Renal cortex interstitium (tissue), 15 donors: ENCODE measurements at places on chromosomes 12 and 14. TPM values are rescaled to one million over a fixed set of nuclear protein-coding genes. Genes with fewer than 3 reads are reported as not detected.

DNA sequence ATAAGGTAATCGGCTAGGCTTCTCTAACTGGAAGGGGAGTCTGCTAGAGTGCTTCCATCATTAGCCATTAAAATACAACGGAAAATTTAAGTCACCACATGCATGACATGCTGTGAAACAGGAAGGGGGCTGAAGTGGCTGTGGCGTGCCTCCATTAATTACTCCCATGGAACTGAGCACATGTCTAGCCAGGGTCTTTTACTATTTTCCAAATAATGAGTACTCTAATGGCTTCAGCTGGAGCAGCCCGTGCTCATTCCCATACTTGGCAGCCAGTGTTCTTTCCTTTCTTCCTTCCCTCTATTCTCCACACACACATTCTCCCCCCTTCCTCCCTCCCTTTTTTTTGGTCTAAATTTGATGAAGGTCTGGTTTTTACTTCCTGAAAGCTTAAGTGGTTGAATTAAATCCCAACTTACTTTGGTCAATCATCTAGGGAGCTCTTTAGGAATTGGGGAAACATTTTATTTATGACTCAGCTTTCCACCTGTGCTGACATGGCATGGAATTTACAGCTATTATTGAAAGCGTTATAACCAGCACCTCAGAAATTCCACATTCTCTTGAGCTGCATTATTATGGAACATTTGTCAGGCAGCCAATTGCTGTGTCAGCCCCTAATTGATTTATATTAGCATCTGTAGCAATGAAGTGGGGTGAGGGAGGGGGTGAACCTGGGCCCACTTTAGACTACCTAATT lies 72.3 kb downstream of the LRIG3 start:
- no peak for DNase-seq

GRCh38 chr14:62662811-62663455 lies 382.3 kb downstream of the KCNH5 start:
- DNase-seq = no peak

- no peak for DNase-seq
These were observed 3.2 kb downstream of the SIX4 start for GRCh38 chr14:60720962-60721325.

DNA sequence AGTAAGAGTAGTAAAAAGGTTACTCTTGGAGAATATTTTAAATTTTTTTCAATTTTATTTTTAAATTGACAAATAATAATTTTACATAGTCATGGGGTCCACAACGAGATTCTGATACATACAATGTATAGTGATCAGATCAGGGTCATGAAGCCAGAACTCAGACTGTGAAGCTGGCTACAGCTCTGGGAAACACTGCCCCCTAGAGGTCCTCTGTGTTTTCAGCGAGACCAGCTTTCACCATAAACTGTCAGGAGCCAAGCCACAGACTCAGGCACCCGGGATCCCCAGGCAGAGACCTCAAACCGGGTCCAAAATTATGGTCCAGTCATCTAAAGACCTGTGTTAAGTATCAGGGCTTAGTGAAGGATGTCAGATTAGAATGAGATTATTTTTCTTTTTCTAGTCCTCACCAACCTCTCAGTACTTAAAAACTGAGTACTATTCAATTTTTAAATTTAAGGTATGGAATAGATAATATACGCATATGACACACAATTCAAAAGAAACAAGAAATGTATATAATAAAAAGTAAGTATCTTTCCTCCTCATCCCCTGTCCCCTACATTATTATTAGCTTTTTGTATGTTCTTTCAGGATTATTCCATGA lies 397.1 kb downstream of the MDGA2 start:
- DNase-seq = peak; percentile 27

DNA sequence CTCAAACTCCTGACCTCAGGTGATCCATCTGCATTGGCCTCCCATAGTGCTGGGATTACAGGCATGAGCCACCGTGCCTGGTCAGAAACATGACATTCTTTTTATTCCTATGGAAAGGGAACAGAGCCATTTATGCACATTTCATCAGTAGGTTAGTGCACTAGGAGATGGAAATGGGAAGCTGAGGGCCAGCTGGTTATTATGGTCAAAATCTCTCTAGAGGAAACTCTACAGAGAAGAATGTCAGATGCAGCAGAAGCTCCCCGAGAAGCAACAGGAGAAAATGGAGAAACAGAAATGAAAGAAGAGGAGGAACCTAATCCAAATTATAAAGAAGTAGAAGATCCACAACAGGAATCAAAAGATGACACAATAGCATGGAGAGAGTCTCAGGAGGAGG lies 2.7 kb downstream of the CFAP251 start:
- no peak for DNase-seq

DNA sequence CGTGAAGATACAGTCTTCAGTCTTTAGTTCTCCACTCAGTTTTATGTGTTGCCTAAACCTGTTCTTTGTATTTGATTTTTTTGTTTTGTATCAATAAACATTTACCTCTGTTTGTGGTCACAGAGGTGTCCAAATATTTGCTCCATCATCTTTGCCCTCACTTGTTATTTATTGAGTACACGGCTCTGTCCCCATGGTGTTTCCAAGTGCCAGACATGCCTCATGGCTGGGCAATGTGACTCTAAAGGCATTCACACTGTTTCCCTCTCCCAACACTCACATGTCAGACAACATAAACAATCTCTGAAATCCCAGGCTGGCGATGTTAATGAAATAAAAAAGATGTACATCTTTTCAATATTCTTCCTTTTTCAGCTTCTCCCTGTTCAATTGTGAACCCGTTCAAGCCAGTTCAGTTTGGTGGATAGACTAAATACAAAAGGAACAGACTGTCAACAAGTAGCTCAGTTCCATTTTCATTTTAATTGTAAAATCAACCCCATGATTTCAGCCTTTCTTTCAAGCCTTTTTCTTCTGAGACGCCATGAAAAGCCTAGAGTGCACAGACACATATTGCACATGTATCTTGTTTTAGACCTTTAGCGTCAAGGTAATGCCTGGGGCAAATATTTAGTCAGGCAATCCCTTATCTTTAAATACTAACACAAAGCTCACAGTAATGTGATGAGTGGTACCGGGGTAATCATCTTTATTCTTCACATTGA lies 680.7 kb downstream of the GALC start:
- no peak for DNase-seq

- no peak for DNase-seq
These were observed 52.2 kb upstream of the CRACR2A start for GRCh38 chr12:3805077-3805476.

DNA sequence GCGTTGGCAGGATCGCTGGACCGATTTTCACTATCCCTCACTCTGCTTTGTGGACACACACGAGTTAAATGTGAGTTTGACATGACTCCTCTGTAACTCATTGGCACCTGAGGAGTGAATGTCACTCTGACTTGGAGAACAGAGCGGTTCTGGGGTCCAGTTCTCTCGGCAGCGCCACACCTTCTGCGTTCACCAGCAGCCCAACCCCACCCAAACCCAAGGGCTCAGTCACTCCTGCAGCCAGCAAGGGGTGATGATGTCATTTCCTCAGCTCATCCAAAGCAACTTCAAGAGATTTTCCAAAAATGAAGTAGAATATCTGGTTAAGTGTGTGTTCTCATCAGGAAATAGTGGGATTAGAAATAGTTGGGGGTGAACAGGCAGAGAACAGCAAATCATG lies 36.3 kb downstream of the ADGRD1 start:
- no peak for DNase-seq

GRCh38 chr14:66152302-66152701 lies 333.9 kb upstream of the CCDC196 start:
- no peak for DNase-seq

DNA sequence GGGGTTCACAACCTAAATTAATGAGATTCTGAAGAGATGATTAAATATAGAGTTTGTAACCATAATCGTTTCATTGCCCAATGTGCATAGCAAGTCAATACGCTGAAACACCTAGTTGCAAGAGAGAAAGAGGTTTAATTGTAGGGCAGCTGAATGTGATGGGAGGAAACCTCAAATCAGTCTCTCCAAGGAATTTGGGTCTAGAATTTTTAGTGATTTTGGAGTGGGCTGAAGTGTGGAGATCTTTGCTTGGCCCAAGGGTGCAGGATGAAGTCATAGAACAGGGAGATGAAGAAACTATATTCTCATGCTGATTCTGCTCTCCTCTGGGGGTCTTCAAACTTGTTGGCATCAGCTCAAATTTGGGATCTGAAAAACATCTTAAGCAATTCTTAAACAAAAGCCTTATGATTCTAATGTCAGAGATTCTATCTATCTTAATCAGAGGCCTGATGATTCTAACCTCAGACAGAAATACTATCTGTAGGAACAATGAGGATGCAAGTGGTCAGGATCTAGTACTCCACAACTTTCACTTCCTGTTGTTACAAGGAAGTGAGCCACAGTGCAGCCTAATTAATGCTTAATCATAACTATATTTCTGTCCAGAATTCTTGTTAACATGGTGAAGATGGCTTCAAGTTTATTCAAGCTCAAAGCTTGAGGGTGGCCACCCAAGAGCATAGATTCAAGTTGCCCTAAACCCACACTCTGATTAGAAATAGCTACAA lies 80.2 kb upstream of the FUT8 start:
- no peak for DNase-seq

GRCh38 chr14:67195279-67195678 lies 6.0 kb downstream of the GARIN2 start:
- DNase-seq = no peak

DNA sequence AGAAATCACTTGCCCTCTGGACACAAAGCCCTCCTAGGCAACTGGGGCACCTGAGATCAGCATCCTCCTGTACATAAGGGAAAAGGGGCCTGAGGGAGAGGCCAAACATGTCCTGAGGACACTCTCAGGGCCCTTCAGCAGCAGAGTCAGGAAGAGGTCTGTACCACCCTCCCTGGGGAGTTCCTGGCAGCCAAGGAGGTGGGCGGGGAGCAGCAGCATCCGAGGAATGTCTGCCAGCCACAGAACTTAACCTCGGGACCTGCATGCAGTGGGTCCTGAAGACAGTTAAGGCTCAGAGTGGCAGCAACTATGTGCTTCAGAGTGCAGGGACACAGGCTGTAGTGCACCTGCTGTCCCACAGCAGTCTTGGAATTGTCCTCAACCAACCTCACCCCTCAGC lies 62.1 kb downstream of the SPTB start:
- DNase-seq = no peak

DNA sequence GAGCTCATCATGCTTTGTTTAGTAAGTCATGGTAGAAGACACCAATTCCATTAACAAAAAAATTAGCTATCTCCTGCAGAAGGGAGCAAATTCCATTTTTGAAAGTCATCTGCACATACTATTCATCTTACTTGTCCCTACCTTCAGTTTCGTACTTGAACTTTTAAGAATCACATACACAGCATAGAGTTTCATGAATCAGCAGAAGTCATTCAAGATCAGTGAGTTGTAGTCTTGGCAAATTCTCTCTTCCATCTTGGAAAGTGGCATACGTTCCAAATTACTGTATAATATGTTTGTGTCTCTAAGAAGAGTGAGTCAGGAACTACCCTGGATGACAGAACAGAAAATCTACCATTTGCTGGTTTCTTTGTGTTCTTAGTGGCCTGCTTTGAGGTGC lies 14.1 kb downstream of the VRK1 start:
- DNase-seq = no peak

DNA sequence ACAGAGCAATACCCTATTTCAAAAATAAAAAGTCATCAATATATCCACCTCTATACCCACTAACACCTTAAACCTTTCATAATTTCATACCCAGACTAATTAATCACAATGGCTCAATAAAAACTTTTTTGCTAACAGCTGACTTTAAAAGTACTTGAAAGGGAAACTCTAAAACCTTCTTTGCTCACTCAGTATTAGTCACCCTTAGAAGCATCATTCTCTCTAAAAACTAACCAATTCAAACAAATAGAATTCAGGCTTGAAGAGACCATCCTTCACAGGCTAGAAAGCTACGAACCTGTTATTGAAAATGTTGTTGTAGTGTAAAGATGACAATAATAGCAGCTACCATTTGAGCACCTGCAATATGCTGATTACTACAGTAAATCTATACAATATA lies 37.2 kb downstream of the HECTD1 start:
- no peak for DNase-seq

- DNase-seq = no peak
These were observed 161.8 kb downstream of the ANO4 start for GRCh38 chr12:100956311-100956852.

- no peak for DNase-seq
These were observed 2.3 kb downstream of the CDKN1B start for GRCh38 chr12:12719496-12719895.

DNA sequence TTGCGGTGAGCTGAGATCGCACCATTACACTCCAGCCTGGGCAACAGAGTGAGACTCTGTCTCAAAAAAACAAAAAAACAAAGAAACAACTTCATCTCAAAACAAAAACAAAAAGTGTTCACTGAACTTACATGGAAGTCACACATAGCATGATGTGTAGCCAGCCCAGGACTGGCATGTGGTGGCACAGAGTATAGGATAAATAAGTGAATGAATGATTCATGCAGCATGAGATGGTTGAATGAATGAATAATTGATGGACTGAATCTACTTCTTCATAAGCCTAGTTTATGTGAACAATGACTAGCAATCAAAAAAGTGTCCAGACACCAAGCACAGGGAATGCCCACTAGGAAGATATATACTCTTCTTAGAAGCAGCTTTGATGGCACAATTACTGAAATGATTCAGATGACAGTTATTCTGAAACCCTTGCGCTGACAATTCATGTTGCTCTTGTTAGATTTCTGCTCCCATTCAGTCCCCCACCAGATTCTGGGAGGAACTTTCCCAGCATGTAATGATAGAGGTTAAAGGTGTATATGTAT lies 31.6 kb upstream of the SERPINA6 start:
- DNase-seq = no peak

DNA sequence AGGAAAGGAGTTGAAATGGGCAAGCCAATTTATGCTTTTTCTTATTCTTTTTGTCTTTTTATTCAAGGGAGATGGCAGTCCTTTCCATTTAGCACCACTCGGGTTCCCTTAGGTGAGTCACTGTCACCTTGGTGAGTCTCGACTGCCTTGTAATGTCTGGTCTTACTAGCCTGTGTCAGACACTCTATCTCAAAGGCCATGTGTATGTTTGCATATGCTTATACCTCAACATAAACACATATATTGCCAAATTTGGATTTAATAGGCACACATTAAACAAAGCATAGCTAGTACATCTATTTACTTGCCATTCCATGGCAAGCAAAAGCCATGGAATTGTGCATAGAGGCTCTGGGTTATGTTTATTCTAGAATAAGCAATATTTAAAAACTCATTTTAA lies 624.9 kb upstream of the FOXG1 start:
- DNase-seq = no peak

- DNase-seq = no peak
These were observed 193.1 kb upstream of the DIO2 start for GRCh38 chr14:80404413-80404812.

The SLC7A7 gene
- polyA plus RNA-seq = 106 TPM

The PTHLH gene
- polyA plus RNA-seq = 0.81 TPM

The ZNF605 gene
- polyA plus RNA-seq = 27.6 TPM

The CLEC2A gene
- not detected for polyA plus RNA-seq

The DHRS2 gene
- polyA plus RNA-seq = 30.8 TPM

The OTX2 gene
- polyA plus RNA-seq = not detected

The TESPA1 gene
- polyA plus RNA-seq = 0.50 TPM
